ENCODE measurements at places on chromosomes 12 and 14.

DNA sequence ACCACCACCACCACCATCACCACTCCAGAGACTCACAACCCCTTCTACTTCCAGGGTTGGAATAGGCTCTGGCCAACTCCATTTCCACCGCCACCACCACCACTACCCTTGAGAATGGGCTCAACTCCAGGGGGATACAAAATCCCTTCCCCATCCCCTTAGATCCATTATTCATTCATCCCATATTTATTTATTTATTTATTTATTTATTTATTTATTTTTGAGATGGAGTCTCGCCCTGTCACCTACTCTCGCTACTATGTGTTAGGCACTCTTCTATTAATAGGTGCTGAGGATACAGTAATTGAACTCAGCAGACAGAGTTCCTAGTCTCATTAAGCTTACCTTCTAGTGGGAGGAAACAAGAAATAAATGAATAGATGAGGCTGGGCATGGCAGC is 4.8 kb upstream of the ADCY6 start:
- DNase-seq, result no peak

GRCh38 chr14:49977126-49977841 is 84.4 kb downstream of the ARF6 start:
- no peak for DNase-seq

DNA sequence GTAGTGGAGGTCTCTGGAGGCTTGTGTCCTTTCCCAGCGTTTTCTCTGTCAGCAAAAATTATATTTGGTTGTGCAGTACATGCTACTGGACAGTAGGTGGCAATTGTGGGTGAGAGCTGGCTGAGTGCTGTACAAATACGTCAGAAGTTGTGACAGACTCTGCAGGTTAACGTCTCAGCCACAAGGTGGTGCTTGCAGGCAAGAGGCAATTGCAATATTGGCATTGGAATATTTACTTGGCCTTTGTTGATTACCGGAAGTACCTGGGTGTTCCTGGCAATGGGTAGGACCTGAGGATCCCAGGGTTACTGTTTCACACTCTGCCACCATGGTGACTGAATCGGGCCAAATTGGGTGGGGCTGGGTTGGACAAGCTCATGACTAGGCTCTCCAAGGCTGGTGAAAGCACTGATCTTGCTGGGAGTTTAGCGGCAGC is 333.9 kb upstream of the LMO3 start:
- DNase-seq, result no peak

- no peak for DNase-seq
These were observed 63.1 kb downstream of the DIP2B start for GRCh38 chr12:50567926-50568325.

DNA sequence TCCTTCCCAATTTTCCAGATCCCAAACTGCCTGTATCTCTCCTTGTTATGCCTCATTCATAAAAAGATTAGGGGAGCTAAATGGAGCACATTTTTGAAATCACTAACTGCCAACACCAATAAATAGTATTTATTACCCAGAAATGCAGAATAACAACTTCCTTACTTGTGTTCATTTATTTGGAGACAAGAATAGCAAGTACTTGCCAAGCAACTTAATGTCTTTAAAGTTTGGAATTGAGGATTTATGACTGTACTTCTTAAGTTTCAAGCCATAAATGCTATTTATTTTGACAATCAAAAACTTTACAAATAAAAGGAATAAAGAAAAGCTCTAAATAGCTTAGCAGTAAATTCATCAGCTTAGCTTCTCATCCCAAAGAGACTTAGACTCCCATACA is 626.1 kb upstream of the NOVA1 start:
- DNase-seq, result no peak
